GM06990 (cell line): ENCODE measurements at places on chromosomes 1 and 21.

GRCh38 chr21:39155578-39155977 is 27.7 kb downstream of the PSMG1 start:
- DNase-seq, result no peak

DNA sequence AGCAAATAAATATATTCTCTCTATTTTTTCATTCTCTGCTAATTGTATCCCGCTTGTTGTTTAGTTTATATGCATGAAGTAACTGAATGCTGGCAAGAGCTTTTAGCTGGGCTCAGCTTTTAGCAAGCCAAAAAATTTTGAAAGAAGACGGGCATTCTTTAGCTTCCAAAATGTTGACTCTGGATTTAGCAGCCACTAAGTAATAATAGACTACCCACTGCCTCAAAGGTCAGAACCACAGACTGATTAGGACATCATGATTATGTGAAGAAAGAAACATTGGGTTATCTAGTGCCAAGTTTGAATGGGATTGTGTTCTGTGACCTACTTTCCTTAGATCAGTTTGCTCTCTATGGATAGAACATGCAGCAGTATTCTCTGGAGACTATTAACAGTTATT is 80.3 kb upstream of the DPH5 start:
- DNase-seq, result no peak

GRCh38 chr1:200073286-200073637 is 45.8 kb downstream of the NR5A2 start:
- DNase-seq, result no peak

DNA sequence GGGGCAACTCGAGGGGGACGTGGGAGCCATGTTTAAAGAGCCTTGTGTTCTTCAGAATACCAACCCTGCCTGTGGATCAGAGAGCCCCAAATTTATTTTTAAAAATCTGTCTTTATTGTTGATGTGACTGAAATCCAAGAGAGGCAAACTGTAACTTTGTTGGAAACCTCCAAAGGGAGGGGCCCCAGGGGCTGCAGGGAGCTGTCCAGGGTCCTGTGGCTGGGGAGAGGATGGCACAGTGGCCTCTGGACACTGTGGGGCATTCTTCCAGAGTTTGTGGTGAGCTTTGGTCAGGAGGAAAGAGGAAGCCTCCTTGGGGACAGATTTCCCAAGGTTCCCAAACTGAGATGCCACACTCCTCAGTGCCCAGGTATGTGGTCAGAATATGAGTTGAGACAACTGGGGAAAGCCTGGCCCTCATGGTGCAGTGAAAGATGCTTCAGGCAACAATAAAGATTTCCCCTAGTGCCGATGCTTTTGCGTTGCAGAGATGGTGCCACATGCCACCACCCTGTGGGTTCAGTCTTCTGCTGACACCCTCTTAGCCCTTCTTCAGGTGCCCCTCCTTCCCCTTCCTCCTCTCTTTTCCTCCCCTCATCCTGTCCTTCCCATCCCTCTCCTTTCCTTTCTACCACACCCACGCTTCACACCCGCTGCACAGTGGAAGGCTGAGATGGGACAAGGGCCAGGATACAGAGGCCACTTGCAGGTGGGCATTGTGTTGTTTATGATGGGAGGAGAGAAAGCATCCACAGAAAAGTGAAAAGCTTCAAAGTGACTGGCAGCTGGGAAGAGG is 122.1 kb downstream of the UCK2 start:
- no peak for DNase-seq

GRCh38 chr1:230752407-230752806 is 5.2 kb downstream of the CAPN9 start:
- no peak for DNase-seq

DNA sequence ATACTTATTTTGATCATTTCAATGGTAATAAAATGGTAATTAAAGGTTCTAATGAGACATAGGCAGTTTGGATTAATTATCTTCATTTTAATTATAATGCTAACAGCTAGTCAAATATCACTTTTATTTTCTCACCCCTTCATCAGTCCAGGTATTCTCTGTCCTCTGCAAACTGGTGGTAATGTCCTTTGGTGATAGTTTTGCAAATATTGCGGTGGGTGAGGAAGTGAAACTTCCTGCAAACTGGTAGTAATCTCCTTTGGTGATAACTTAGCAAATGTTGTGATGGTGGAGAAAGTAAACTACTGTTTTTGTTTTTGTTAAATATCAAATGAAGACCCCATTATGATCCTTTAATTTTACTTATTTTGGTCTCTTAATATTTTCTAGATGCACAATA is 209.0 kb downstream of the AMY1C start:
- DNase-seq, result no peak

DNA sequence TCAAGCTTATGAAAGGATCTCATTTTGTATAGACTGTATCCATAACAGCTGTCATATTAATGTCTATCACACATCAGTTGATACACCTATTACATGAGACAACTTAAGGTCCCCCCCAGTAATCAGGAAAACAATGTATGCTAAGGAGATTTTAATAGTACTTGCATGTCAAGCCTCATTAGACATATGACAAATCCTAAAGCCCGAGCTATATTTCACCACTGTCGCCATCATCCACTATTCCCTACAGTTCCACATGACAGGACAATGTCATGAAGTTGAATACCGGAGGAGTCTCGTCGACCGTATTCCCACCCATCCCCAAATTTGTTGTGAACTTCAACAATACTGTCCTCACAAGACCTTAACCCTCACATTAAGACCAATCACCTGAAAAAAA is 3.4 kb downstream of the HMGN1 start:
- no peak for DNase-seq

GRCh38 chr21:36381841-36382589 is 3.2 kb upstream of the CHAF1B start:
- DNase-seq, result no peak

- DNase-seq, result no peak
These were observed 130.1 kb upstream of the HOOK1 start for GRCh38 chr1:59684698-59685097.

DNA sequence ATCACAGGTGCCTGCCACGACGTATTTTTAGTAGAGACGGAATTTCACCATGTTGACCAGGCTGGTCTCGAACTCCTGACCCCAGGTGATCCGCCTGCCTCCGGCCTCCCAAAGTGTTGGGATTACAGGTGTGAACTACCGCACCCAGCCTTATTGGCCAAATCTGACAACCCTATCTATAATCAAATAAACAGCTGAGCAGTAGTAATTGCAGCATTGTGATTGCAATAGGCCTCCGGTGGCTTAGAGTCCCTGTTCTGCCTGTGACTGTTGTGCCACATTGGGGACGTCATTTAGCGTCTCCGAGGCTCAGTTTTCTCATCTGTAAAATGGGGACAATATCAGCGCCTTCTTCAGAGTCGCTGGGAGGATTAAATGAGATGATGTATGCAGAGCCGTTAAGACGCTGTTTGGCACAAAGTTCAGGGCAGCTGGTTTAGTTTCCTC is 569 bp upstream of the CAPN2 start:
- no peak for DNase-seq

DNA sequence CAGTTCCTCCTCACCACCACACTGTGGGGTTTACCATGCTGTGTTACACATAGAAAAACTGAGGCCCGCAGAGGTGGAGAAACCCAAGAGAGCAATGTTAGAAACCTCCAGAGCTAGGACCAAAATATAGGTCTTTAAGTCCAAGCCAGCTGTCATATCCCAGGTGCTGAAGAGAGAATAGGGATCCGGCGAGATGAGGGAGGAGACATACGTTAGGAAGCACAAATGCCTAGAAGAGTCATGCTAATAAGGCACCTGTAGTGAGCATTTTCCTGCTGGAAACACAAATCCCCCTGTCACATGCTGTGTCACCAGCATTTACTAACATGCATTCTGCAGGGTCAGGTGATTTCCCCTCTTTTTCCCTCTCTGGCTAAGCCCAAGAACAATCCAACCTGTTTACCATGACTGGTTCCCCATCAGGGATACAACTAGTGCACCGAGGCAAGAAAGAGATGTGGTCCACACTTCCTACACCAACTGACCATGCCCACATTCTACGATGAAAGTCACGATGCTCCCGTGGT is 168.6 kb upstream of the CAMK1G start:
- DNase-seq, result no peak

- no peak for DNase-seq
These were observed 44.4 kb downstream of the TRMT1L start for GRCh38 chr1:185112356-185112755.
